Stimulated activated CD8-positive, alpha-beta memory T cell treated with anti-CD3 and anti-CD28 coated beads, Interleukin-7, amount 100 ng/mL, for 1 hour (primary cell): ENCODE measurements at places on chromosomes 4 and X.
A peak's percentile ranks its signal among the peaks of the same experiment; 100 is the strongest.

- DNase-seq = no peak
These were observed 433 bp upstream of the COQ2 start for GRCh38 chr4:83285055-83285407.

- no peak for DNase-seq
These were observed 699.1 kb upstream of the AMOT start for GRCh38 chrX:113539599-113540356.

DNA sequence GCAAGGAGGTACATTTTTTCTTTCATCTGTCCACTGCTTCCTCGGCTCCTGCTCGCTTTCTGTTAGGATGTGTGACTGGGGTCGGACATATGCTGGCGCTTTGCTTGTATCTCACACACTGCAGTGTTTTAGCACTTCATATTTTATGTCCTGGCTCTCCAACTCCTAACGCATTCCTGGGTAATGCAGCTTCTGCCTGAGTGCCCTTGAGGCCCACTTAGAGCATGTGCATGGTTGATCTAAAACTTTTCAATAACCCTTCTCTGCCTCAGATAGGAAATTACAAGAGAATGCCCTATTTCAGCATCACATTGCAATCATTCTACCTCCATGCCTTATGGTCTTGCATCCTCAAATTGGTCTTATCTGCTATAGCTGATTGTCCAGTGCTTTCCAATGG is 65.3 kb downstream of the NEIL3 start:
- no peak for DNase-seq

DNA sequence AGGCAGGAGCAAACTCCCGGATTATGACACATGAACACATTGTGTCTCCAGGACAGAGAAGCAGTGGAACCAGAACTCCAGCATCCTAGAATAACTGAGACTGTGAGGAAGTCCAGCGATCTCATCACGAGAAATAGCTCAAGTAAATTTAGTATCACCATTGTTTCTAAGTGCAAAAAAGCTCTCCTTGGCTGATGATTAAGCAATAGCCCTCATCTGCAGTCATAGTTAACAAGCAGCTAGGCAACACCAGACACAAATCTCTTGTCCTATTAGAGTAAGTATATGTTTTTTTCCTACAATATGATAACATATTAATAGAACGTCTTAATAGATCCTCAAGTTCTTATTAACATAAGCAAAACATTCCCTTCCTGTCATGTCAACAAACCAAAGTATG is 2.4 kb upstream of the CFAP299 start:
- no peak for DNase-seq

DNA sequence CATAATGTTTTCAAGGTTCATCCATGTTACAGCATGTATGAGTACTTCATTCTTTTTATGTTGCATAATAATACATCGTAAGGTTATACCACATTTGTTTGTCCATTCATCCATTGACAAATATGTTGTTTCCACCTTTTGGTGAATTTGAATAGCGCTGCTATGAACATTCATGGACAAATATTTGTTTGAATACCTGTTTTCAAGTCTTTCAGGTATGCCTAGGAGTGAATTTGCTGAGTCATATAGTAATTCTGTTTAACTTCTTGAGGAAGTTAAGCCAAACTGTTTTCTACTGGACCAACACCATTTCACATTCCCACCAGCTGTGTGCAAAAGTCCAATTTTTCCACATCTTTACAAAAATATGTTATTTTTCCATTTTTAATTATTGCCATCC is 31.5 kb downstream of the IRS4 start:
- no peak for DNase-seq

- no peak for DNase-seq
These were observed 150.3 kb upstream of the MAOA start for GRCh38 chrX:43505769-43506168.

GRCh38 chr4:112156112-112156511 is 10.9 kb downstream of the FAM241A start:
- no peak for DNase-seq

DNA sequence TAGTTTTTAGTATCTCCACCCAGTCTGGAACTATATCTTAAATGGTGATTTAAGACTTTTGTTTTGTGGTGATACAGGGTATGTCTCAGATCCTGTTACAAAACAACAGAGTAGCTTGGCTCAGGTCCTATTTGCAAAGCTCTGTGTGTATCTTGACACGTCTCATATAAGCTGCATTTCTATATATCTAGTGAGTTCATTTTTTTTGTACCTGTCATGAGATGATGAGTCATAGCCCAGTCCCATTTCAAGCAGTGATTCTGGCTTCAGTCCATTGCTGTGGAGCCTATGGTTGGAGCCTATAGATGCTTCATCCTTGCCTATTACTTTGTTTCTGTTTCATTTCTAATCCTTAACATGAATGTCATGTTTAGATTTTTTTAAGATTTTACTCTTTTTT is 23.0 kb downstream of the GRXCR1 start:
- no peak for DNase-seq

- DNase-seq = peak; percentile 10
These were observed 729 bp upstream of the IRF2 start for GRCh38 chr4:184475096-184475461.

- DNase-seq = no peak
These were observed 116.5 kb downstream of the COL25A1 start for GRCh38 chr4:109185951-109186350.

DNA sequence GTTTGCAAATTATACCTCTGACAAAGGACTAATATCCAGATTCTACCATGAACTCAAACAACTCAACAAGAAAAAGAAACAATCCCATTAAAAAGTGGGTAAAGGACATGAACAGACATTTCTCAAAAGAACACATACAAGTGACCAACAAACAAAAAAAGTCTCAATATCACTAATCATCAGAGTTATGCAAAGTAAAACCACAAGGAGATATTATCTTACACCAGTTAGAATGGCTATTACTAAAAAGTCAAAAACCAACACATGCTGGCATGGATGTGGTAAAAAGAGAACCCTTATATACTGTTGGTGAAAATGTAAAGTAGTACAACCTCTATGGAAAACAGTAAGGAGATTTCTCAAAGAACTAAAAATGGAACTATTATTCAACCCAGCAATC is 234.4 kb downstream of the NKX6-1 start:
- DNase-seq = no peak

- no peak for DNase-seq
These were observed 6.8 kb downstream of the MEPE start for GRCh38 chr4:87839592-87839946.

GRCh38 chrX:154797006-154797405 is 8.3 kb downstream of the MPP1 start:
- no peak for DNase-seq

- no peak for DNase-seq
These were observed 469.9 kb downstream of the PCDH10 start for GRCh38 chr4:133618963-133619362.

DNA sequence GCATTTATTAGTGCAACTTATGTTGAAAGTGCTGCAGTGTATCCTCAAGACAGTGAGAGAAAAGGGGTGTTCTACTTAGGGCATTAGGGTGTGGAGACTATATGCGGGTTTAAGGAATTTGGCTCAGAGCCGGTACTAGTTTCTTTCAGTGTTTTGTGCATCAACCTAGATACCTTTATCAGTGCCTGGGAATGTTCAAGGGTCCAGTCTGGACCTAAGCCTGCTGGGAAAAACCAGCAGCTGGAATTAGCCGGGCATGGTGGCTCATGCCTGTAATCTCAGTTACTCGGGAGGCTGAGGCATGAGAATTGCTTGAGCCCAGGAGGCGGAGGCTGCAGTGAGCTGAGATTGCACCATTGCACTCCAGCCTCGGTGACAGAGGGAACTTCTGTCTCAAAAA is 7.4 kb downstream of the PHEX start:
- no peak for DNase-seq

GRCh38 chrX:125681058-125681457 is 361.4 kb downstream of the TEX13C start:
- DNase-seq = no peak

- no peak for DNase-seq
These were observed 103.7 kb downstream of the SORCS2 start for GRCh38 chr4:7295911-7296660.

DNA sequence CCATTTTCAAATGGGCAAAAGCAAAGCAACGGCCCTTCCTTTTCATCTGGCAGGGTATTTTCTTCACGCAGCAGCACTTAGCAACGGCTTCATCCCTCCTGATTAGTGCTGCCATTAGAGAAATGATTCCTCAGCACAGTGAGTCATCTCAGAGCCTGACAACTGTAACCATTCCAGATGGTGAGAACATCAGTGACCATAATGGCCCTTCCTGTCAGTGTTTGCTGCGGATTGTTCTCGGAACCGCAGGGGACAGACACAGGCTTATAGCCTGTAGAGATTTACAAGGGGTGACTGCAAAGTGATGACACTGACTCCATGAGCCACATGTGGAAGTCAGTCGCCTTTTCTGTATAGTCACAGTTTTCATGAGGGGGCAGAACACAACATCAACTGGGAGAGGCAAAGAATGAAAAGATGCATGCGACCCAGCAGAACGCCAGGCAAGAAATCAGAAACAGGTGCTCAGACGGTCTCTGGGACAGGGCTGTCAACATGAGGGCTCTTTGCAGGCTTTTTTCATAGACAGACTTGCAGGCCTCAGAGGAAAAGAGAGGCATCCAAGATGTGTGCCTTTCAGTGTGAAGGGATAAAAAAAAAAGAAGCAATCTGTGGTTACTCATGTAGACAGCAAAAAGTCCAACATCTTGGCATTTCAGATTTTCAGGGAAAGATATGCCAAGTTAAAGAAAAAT is 69.9 kb upstream of the FBXW7 start:
- DNase-seq = no peak
